ENCODE measurements at places on chromosomes 2 and 18. TPM values are rescaled to one million over a fixed set of nuclear protein-coding genes. Genes with fewer than 3 reads are reported as not detected.

The SNTG2 gene
- total RNA-seq, result 0.55 TPM

The CCDC150 gene
- 1.4 TPM for total RNA-seq

The SULT1C2 gene
- not detected for total RNA-seq

The UGT1A4 gene
- not detected for total RNA-seq

The LAMA3 gene
- 608 TPM for total RNA-seq

The IL36G gene
- 5.0 TPM for total RNA-seq

All from hair follicular keratinocyte (primary cell).